Esophagus mucosa (tissue), 1 donor: ENCODE measurements at places on chromosomes 11 and 22.

- peak; percentile 17 for ATAC-seq
Measured at GRCh38 chr11:65427691-65428577, 5.3 kb downstream of the NEAT1 start.

GRCh38 chr22:36136475-36136874 is 24.1 kb downstream of the APOL3 start:
- no peak for ATAC-seq

DNA sequence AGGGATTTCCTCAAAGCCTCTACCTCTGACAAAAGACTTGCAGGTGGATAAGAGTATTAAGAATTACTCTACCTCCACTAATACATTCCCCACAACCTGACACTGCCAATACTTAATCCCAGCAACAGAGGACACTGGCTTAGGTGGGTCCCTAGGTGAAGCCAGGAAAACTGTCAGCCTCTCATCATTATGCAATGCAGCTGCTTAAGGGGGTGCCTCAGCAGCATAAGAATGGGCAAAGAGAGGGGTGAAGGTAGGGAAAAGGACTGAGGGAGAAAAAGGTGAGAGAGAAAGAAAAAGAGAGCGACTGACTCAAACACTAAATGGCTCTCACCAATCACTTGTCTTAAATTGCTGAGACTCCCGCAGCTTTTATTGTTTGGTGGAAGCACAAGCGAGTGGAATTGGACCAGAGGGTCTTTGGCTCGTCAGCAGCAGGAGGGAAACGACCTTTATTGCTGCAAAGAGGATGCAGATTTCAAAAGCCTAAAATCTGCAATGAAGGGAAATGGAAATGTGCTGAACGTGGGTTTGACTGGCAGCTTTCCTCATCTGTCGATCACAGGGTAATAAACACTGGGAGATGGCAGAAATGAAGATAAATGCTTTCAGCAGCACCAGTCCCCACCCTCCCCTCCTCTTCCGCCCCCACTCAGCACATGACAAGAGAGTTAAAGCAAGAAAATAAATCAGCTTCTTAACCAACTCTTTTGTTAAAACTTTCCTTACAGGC is 64.9 kb upstream of the CHRM4 start:
- ATAC-seq = no peak

DNA sequence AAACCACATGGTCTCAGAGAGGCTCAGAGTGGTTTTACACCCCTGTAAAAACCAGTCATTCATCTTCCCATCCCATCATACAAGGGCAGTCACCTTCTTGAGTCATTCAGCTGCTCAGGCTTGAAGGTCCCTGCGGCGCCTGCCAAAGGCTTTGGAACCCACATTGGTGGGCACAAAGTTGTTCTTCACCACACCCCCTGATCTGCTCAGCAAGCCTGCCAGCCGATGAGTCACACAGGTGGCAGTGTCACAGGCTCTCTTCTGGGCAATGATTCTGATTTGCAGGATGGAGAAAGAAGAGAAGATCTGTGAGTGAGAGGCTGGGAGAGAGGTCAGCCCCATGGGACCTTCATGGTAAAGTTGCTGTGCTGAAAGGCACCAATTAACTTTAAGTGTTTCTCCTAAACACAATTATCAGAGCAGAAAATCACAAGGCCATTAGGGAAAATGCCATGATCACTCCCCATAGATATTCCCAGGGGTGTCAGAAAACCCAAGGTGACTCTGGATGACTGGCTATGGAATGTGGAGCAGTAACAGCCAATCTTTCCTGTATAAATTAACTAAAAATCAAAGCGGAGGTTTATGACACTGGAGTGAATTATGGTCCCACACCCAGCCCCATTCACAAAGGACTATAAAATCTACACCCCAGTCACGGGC is 4.4 kb downstream of the CALCA start:
- no peak for ATAC-seq

DNA sequence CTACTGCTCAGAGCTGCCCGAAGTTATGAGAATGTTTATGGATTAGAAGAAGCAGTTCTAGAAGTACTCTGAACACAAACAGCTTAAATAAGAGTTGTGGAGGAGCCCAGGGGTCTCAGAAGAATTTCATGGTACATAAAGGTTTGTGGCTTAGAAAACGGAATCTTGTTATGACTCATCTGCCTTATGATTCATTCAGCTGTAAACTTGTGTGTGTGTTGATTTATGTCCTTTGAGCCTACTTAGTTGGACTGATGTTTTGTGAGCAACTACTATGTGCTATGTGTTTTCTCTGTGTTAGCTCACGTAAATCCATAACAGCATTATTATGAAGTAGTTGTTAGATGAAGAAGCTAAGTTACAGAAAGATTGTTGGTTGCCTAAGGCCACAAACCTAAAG is 203.7 kb downstream of the PGR start:
- no peak for ATAC-seq

GRCh38 chr11:2752204-2752770 is 52.5 kb upstream of the KCNQ1OT1 start:
- no peak for ATAC-seq

DNA sequence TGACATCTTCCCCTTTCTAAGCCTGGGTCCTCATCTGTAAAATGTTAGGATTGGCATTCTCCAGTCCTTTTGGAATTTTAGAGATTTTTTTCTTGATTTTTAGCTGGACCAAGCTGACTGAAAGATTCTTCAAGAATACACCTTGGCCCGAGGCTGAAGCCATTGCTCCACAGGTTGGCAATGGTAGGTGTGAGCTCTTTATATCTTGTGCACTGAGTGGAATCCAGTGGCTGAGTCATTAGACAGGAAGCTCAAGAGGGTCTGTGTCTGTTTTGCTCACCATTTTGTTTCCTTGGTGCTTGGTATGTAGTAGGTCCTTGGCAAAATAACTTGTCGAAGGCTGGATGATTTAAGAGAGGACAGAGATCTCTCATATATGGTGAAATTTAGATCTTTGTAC is 6.2 kb downstream of the EIF3L start:
- ATAC-seq = no peak

DNA sequence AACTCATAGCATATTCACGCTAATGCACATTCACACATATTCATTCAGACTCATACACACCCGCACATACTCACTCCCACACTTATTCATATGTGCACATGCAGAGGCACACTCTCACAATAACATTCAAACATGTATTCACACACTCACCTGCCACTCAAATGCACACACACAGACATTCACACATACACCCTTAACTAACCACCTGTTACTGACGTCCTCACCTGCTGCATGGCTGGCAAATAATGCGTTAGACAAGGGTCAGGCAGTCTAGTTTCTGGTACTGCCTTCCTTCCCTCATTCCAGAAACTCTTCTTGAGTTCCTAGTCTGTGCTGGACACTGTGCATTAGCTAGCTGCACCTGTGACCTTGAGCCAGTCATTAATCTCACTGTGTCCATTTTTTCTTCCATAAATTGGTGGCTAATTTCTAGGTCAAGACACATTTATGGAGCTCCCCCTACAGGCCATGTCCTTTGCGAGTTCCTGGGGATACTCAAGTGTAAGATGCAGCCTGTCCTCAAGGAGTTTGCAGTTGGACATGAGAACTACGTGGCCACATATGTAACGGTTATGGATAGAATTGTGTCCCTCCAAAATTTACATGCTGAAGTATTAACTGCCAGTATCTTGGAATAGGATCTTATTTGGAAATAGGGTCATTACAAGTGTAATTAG is 34.5 kb upstream of the SEZ6L start:
- no peak for ATAC-seq

DNA sequence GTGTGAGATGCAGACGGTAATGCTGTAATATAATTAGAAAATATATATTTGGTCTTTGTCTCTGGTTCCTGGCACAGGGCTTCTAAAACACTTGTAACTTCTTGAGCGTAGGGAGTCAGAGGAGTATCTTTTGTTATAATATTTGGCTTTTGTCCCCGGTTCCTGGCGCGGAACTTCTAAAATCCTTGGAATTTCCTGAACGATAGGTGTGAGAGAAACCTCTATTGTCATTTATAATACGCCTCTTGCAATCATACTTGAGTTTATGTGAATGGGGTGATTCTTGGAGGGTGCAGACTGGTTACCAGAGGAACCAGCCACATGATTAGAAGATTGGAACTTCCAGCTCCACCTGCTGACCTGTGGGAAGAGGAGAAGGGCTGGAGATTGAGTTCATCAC is 54.1 kb upstream of the ZBED5 start:
- ATAC-seq = no peak

GRCh38 chr11:132045107-132045506 is 674.7 kb downstream of the NTM start:
- no peak for ATAC-seq
